Activated naive CD4-positive, alpha-beta T cell treated with anti-CD3 and anti-CD28 coated beads, Interleukin-2, amount 50 U/mL, for 72 hours (primary cell): ENCODE measurements at places on chromosomes 7 and 10. TPM values are rescaled to one million over a fixed set of nuclear protein-coding genes. Genes with fewer than 3 reads are reported as not detected.

Gene CNTNAP2
- total RNA-seq = not detected

DNA sequence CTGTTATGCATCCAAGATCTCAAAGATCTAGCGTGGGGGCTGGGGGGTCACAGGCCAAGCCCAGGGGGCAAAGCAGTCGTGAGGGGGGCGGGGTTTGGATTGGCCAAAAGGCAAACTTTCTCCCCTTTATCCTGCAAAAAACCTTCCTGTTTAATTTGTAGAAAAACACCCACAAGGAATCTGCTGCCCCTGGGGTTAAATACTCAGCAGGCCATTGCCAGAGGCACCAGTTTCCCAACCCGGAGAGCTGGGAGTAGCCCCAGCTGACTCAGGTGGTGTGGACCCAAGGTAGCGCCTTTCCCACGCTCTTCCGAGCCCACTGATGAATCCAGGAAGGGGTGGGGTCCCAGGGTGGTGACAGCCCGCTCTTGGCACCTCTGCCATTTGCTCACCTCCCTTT, 21.4 kb downstream of the KCP start:
- DNase-seq = no peak

Gene PKD2L1
- total RNA-seq = 0.10 TPM

DNA sequence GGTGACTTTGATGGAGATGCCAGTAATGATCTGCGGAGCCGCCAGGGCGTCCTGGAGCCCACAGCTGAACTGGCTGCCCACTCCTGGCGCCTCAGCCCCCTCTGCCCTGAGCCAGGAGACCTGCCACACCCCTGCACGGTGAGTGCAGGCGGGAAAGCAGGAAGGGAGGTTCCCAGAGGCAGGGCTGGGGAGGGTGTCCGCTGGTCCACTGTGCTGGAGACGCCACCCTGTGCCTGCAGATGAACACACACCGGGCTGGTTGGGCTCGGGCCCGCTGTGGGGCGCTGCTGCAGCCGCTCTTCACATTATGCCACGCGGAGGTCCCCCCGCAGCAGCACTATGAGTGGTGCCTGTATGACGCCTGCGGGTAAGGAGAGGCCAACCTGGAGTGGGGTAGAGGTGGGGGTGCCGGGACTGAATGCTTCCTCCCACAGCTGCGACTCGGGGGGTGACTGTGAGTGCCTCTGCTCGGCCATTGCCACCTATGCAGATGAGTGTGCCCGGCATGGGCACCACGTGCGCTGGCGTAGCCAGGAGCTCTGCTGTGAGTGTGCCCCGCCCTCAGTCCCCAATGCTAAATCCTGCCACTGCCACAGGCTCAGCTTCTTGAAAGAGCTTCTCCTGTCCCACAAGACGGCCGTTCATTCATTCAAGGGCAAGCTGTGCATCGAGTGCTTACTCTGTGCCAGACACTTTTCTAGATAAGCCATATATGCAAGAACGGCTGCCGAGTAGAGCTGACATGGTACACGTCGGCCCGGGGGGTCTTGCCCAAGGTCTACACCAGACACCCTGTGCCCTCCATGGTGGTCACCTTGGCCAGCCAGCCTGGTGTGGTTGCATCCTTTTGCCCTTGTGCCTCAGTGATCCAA, 14.3 kb upstream of the ZNF467 start:
- DNase-seq = no peak

DNA sequence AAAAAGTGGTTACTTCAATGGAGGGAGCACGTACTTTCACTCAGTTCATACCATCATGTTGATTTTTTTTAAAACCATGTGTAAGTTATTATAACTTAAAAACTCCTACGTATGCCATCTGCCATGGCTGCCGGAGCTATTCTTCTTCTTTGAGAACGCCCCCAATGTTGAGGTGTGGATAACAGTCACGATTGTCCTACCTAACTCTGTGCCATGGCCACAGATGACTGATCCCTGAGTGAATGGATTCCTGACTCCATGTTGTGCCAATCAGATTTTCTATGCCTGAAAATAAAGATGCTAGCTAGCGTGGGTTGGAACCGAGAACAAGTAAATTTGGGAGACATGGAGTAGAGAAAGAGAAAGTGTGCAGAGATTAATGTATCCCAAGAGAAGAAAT, 5.3 kb downstream of the MCMBP start:
- DNase-seq = no peak

GRCh38 chr10:43074827-43075611, 1.9 kb upstream of the RET start:
- DNase-seq = no peak

Gene LZTS2
- 6.8 TPM for total RNA-seq

GRCh38 chr7:92010215-92010614, 69.6 kb downstream of the AKAP9 start:
- DNase-seq = no peak

GRCh38 chr10:12186323-12186722, 9.4 kb downstream of the NUDT5 start:
- DNase-seq = no peak

DNA sequence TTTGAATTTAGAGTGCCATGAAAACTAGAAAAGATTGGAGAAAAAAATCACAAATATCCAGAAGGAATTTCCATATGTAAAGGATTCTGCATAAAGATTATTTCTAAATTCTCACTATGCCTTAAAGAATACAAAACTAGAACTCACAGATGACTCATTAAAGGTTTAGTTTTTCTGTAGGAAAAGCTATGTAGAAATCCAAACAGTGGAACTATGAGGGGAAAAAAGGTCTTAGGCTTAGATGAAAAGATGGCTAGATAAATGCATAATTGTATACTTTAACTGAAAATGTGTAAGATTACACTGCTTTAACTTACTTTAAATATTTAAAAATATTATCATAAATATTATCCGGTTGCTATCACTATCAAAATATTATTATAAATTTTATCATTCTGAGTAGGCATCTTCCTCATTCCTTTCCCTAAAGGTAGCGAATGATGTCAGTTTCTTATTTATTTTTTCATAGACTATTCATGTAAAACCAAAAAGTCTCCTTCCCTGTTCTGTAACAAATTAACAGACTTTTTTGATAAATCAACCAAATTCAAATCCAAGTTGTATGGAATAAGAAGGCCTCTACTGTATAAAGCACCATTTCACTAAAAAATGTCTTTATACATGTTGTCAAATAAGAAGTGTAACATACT, 69.1 kb upstream of the COMTD1 start:
- DNase-seq = no peak

Gene MUC3A
- 0.31 TPM for total RNA-seq

DNA sequence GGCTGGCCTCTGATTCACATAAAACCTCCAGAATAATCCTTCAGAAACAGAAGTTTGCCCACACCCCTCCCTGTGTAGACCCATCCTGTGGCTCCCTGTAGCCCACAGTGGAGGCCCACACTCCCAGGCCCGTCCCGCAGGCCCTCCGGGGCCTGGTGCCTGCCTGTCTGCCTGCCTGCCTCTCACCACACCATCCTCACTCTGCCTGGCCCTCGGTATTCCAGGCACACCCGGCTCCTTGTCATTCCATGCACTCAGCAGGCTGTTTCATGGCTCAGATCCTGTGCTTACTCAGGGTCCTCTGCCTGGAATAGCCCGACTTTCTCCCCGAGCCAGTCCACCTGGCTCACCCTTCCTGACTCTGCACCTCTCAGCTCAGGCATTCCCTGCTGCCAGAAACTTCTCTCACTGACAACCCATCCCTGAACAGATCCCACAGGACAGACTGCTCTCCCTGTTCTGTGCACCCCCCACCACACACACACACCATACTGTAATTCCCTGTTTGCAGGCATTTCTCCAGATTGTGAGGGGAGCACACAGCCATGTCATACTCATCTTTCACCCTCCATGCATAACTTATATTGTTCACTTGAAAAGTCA, 498.0 kb upstream of the ZMIZ1 start:
- DNase-seq = no peak

Gene LRRTM3
- total RNA-seq = not detected

DNA sequence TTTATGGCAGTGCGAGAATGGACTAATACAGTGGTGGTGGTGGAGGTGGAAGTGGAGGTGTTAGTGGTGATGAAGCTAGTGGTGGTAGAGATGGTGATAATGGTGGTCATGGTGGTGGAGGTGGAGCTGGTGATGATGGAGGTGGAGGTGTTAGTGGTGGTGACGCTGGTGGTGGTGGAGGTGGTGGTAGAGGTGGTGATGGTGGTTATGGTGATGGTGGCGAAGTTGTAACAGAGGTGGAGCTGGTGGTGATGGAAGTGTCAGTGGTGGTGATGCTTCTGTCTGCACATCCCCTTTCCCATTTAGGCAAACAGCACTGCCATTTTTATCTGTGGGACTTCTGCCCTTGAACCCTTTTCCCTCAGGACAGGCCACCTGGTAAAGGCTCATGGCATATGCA, 7.4 kb upstream of the PTPRN2 start:
- DNase-seq = no peak

DNA sequence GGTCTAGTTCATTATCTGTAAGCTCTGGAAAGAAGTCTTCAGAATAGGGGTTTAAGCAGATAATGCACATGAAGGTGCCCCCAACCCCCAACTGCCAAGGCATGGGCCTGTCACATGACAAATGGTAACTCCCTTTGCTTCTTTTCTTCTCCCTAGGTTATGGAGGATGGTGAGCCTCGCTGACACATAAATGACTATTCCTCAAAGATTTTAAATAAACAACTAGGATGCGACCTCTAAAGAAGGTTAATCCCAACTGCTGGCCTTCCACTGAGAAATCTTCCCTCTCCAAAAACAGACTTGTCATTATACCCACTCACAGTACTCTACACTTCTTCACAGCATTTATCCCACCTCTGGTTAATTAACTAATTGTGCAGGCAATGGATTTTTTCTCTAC, 75.7 kb upstream of the FAM133B start:
- no peak for DNase-seq

- no peak for DNase-seq
These were observed 16.7 kb downstream of the SUGCT start for GRCh38 chr7:40151504-40151903.

GRCh38 chr7:128916643-128916915, 6.1 kb upstream of the KCP start:
- no peak for DNase-seq

Gene FAM25A
- total RNA-seq = not detected

- DNase-seq = no peak
These were observed 104.2 kb upstream of the MKI67 start for GRCh38 chr10:128230401-128230800.

DNA sequence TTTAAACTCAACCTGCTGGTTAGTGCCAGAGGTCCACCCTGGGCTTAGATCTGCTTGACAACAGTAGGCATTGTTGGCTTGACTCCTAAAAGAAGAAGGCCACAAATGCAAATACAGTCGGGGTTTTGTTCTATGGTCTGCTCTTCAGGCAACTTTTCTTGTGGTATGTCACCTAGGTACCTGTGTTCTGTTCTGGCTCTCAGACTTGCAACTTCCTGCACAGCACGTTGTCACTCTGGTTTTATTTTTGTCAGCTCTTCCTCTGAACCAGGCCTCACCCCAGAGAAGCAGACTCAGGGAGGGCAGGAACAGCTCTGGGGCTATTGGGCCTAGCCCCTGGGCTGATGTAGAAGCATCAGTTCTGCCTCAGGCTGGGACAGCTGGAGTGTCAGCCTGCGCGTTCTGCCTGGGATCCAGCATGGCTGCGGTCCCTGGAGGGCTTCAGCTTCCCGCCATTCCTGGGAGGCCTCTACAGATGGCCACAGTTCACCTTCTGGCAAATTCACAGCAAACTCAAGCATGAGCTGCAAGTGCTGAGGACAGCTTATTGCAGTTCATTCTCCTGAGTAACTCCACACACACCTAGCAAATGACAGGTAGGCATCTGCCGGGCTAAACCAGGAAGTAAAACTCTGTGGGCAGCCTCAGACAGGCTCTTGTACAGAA, 11.0 kb upstream of the PDCD4 start:
- DNase-seq = no peak
